ENCODE measurements at places on chromosomes 2 and 18. TPM values are rescaled to one million over a fixed set of nuclear protein-coding genes. Genes with fewer than 3 reads are reported as not detected.
A peak's percentile ranks its signal among the peaks of the same experiment; 100 is the strongest.

- no peaks in the 10 kb centered on the region for H3K27me3 ChIP-seq
- H3K4me3 ChIP-seq = no peak overlapping the region
- H3K27ac ChIP-seq = peak overlapping the region; percentile 5
- no peaks in the 10 kb centered on the region for H3K36me3 ChIP-seq
Observed at GRCh38 chr18:12597760-12598159, 60.1 kb downstream of the SPIRE1 start.

The ASB18 gene
- not detected for total RNA-seq

GRCh38 chr2:99959261-99960014 is 183.0 kb downstream of the AFF3 start:
- no peak for DNase-seq
- no peak overlapping the region for H3K27ac ChIP-seq
- H3K27me3 ChIP-seq = no peaks in the 10 kb centered on the region
- H3K4me1 ChIP-seq = no peaks in the 10 kb centered on the region
- no peak overlapping the region for H3K4me3 ChIP-seq
- no peaks in the 10 kb centered on the region for H3K36me3 ChIP-seq

The PSTPIP2 gene
- 8.2 TPM for total RNA-seq

DNA sequence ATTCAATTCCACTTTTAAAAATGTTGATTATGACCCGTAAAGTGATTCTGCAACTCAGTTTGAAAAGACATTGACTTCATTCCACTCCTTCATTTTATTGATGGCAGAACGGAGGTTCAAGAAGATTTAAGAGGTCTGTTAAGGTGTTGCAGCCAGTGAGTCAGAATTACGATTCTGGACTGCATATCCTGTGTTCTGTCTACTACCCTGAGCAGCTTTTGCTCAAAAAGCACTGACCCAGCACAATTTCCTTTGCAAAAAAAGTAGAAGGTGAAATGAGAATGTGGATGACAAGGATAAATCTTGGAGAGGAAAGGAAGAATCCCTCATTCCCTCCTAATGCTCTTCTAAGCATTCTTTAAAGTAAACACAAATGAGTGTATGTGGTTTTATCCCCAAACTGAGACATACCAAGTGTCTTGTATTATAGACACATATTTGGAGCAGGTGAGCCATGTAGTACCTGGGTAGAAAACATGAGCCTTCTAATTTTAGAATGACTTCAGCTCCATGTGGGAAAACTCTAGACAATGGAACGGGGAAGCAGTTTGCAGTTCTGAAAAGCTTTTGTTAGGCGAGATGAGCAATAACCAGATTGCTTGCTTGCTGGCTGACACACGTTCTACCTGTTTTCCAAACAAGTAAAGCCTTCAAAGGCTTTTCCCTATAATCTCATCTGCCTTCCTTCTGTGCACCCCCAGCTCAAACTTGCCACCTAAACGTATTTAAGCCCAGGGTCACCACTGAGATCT is 44.7 kb downstream of the TGFA start:
- H3K4me1 ChIP-seq = no peaks in the 10 kb centered on the region
- no peak overlapping the region for H3K27ac ChIP-seq
- no peak for DNase-seq
- no peaks in the 10 kb centered on the region for H3K27me3 ChIP-seq

GRCh38 chr2:3386448-3386958 is 7.0 kb downstream of the TRAPPC12 start:
- H3K27me3 ChIP-seq = no peaks in the 10 kb centered on the region
- peak overlapping the region; percentile 39 for H3K27ac ChIP-seq
- peak overlapping the region; percentile 14 for H3K4me3 ChIP-seq
- DNase-seq = no peak
- peaks cover 3% of the 10 kb centered on the region for H3K4me1 ChIP-seq

GRCh38 chr18:46264255-46264654 is 160.1 kb downstream of the HAUS1 start:
- peaks cover 16% of the 10 kb centered on the region for H3K4me1 ChIP-seq
- peaks cover 2% of the 10 kb centered on the region for H3K36me3 ChIP-seq
- no peak overlapping the region for H3K4me3 ChIP-seq
- no peak overlapping the region for H3K27ac ChIP-seq
- no peaks in the 10 kb centered on the region for H3K27me3 ChIP-seq

DNA sequence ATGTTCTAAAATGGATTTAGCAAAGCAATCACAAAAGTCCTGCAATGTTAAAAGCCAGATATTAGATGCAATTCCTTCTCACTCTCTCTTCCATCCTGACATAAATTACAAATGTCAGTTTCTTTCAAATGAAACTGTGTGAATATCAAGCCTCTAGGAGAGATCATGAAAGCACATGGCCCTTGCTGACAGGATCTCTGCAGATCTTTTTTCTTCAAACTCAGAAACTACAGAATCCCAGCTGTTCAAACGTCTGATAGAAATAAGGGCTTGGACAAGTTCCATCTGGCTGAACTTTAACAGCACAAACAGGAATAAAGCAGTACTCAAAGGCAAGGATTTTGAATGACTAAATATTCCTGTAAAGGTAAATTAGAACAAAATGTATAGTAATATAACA is 47.6 kb downstream of the PDE1A start:
- H3K27me3 ChIP-seq = no peaks in the 10 kb centered on the region
- no peaks in the 10 kb centered on the region for H3K36me3 ChIP-seq
- no peak overlapping the region for H3K4me3 ChIP-seq
- DNase-seq = peak; percentile 84

DNA sequence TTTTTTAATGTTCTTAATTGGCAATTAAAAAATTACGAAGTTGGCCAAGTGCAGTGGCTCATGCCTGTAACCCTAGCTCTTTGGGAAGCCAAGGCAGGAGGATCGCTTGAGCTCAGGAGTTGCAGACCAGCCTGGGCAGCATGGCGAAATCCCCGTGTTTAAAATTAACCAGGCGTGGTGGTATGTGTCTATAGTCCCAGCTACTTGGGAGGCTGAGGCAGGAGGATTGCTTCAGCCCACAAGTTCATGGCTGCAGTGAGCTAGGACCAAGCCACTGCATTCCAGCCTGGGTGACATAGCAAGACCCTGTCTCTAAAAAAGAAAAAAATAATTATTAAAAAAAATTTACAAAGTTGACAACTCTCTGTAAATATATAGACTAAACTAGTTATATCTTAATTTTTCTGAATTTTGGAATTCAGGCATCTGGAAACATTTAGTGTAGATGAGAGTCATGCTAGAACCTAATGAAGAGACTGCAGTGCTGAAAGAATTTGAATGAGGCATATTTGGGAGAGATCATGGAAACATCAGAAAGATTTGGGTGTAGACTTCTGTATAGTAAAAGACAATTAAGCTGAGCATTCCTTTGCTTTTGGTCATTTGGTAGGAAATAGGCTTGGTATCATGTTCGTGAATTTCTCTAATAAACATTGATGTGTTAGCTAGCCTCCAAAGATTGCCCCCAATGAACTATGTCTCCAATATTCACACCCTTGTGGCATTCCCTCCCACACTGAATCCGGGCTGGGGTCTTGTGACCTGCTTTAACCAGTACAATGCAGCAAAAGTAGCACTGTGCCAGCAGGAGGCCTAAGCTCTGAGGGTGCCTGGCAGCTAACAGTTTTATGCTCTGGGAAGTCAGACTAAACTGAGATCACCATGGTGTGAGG is 4.2 kb upstream of the ROCK1 start:
- H3K27ac ChIP-seq = peak overlapping the region; percentile 81
- no peak overlapping the region for H3K4me3 ChIP-seq
- peaks cover 17% of the 10 kb centered on the region for H3K4me1 ChIP-seq
- no peaks in the 10 kb centered on the region for H3K36me3 ChIP-seq
- peak; percentile 74 for DNase-seq

The NPHP1 gene
- 5.0 TPM for total RNA-seq

Measured in fibroblast of lung (primary cell).